ENCODE measurements at places on chromosomes 7 and 10.

GRCh38 chr10:121702351-121703320 is 104.4 kb upstream of the FGFR2 start:
- no peak for DNase-seq

GRCh38 chr7:6096581-6096980 is 65.4 kb downstream of the ANKRD61 start:
- DNase-seq, result no peak

- DNase-seq, result no peak
These were observed 27.0 kb downstream of the COL1A2 start for GRCh38 chr7:94421681-94422080.

DNA sequence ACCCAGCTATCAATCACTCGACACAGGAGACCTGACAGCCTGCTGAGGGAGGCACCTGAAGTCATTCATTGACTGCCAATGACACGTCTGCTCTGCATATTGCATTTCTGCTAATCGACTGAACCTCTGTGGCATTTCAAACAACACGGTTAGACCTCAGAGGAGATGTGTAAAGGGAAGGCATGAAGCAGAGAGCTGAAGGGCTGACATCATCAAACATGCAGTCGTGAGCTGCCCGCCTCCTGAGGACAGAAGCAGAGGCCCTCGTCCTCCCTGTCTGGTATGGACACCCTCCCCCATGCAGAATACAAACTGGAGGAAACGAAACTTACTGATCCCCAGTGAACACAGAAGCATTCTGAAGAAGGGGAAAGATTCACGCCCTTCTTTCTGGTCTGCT is 462.6 kb upstream of the MGMT start:
- DNase-seq, result no peak

DNA sequence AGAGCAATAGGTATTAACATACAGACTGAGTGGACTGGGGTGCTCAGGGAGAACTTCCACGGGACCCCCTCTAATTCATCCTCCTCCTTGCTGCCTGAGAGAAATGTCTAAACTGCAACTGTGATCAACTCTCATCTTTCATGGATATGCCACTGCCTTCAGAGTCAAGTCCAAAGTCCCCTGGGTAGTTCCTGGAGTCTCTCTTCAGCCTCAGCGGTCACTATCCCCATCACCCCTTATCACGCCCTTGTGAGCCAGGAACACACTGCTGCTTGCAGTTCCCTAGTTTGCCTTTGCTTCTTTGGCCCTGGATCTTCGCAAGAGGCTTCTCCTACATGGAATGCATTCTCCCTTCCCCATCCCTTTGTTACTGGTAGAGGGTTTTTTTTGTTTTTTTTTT is 58.7 kb upstream of the AUTS2 start:
- no peak for DNase-seq

DNA sequence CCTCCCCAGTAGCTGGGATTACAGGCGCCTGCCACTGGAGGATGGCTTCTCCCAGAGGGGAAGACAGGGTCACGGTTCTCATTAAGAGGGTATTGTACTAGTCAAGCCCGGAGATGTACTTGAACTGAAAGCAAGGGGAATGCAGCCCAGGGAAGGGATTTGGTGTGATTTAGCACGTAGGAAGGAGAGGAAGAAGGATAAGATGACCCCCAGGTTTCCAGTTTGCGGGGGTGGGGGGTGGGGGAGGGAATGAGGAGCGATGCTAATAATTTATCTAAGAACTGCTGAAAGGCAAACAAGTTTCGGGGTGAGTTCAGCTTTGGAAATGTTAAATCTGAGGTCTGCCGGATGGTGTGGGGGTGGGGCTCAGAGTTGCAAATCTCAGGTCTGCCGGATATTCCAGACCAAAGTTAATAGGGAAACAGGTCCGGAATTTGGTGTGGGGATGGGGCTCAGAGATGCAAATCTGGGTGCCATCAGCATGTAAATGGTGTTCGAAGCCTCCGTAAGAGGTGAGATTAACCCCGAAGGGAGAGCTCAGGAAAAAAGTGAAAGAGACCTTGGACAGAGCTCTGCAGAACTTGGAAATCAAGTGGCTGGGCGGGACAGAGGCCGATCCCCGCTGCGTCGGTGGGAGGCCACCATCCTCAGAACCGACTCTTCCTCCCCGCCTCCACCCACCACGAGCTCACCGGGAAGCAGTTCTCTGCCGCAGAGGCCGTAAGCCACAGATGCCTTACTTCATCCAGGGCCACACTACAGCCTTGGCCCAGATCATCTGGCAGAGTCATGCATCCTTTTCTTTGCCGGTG is 1.6 kb upstream of the SEPHS1 start:
- DNase-seq, result no peak

DNA sequence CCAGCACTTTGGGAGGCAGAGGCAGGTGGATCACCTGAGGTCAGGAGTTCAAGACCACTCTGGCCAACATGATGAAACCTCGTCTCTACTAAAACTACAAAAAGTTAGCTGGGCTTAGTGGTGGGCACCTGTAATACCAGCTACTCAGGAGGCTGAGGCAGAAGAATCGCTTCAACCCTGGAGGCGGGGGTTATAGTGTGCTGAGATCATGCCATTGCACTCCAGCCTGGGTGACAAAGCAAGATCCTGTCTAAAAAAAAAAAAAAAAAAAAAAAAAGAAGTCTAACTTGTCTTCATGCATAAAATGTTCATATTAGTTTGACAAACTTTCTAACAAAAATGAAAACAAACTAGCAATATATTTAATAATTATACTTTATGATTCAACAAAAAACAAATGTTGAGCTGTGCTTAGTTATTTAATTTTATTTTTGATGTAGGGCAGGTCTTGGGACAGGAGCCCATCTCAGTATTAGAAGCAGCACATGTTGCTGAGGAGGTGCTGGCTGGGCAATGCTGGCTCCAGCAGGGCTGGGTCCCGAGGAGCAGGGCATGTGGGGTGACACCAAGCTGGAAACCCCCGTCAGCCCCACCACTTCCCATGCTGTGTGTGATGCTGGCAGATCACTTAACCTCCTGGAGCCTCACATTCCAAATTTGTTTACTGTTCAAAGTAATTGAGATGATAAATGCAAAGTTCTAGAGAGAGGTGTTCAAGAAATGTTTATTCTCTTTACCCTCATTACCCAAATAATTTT is 335.3 kb upstream of the KLF6 start:
- DNase-seq, result no peak

DNA sequence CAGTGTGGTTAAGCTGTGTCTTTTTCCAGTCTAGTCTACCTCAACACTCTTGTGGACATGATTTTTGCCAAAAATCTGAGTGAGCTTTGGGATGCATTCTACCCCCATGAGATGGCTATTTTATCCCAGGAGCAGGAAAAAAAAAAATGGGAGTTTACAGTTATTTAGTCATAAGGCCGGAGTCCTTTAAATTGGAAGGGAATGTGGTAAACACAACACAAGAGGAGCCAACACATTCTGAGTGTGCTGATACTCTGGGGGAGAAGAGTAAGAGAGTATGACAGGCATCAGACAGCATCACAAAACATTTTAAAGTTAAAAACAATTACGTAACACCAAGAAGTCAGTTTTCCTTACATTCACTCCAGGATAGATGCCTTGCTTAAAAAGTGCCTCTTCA is 46.1 kb downstream of the C1GALT1 start:
- DNase-seq, result no peak

DNA sequence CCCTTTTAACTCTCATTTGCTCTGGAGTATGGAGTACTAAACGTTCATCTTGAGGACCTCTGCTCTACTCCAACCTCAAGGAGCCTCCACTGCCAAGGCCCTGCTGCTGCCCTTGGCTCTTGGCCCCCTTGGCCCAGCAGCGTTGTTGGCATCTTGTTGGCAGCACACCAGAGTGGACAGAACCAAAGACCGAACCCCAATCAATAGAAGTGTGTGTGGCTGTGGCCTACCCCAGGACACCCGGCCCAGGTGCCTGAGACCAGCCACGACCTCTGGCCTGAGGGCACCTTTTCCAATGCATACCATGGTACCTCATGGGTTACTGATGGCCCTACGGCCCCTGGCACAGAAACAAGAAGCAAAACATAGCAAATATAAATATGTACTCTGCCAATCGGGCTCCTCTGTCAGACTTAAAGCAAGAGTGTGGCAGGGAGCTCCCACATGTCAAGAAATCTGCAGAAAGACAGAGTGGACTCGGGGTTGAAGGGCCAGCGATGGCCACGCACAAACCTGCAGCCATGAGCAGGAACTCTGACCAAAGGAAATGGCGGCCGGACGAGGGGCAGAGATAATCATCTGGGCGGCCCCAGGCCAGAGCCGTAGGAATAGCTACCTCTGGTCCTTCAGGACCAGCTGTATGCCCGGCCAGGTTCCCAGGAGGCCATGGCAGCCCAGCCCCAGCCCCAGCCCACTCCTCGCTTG is 2.9 kb downstream of the NPC1L1 start:
- DNase-seq, result no peak

DNA sequence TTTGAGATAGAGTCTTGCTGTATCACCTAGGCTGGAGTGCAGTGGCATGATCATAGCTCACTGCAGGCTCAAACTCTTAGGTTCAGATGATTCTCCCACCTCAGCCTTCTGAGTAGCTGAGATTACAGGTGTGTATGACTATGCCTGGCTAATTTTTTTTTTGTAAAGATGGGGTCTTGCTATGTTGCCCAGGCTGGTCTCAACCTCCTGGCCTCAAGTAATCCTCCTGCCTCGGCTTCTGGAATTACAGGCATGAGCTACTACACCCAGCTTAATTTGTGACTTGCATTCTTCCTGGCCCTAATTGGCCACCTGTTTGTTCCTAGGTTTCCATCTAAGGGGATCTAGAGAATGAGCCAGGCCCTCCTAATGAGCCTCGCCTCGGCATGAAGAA is 9.3 kb downstream of the ARHGAP22 start:
- no peak for DNase-seq

DNA sequence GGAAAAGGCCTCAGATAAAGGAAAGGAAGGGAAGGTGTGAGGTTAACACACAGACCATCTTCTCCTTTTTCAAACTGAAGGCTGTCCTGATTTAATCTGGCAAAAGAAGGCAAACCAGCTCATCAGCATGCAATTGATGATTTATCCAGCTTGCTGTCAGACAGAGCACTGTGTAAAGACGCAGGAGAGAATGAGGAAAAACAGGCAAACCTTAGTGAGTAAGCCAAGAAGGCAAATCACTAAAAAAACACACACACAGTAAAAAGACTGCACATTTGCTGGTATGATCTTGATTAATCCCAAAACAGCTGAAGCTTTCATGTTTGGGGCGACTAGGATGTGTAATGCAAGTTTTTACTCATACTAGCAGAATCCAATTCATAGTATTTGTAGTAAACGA is 65.8 kb upstream of the SKAP2 start:
- no peak for DNase-seq

Measured in activated naive CD4-positive, alpha-beta T cell (primary cell).